ENCODE measurements at places on chromosomes 1 and 21.

- no peak for DNase-seq
Measured at GRCh38 chr1:11671544-11672286, 7.7 kb downstream of the FBXO6 start.

GRCh38 chr1:98482611-98483010 lies 178.9 kb upstream of the SNX7 start:
- DNase-seq: no peak

GRCh38 chr1:186497651-186498050 lies 36.7 kb upstream of the PDC start:
- no peak for DNase-seq

DNA sequence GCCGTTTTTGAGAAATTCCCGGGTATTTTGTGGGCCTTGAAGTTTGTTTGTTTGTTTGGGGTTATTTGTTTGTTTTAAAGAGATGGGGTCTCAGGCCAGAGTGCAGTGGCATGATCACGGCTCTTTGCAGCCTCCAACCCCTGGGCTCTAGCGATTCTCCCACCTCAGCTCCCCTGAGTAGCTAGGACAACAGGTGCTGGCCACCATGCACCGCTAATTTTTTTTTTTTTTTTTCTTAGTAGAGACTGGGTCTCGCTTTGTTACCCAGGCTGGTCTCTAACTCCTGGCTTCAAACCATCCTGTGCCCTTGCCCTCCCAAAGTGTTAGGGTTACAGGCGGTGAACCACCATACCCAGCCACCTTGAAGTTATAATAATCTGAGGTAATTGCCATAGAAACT lies 2.0 kb downstream of the CHTOP start:
- no peak for DNase-seq

DNA sequence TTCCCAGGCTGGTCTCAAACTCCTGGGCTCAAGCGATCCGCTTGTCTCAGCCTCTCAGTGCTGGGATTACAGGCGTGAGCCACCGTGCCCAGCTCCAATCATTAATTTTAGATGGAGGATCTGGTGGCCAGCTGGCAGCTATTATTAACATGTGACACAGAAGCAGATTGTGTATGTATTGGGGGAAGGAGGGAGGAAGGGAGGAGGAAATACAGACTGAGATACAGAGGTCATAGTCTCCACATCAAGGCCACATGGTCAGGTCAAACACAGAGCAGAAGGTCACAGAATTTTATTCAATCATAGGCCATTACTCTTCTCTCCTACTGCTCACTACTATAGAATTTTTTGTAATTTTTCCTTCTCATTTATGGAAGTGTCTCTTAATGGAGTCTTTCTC lies 57.9 kb upstream of the ADORA3 start:
- DNase-seq: no peak

GRCh38 chr1:5751833-5752745 lies 240.1 kb downstream of the NPHP4 start:
- DNase-seq: no peak
